ENCODE measurements at places on chromosomes 13 and 19.

DNA sequence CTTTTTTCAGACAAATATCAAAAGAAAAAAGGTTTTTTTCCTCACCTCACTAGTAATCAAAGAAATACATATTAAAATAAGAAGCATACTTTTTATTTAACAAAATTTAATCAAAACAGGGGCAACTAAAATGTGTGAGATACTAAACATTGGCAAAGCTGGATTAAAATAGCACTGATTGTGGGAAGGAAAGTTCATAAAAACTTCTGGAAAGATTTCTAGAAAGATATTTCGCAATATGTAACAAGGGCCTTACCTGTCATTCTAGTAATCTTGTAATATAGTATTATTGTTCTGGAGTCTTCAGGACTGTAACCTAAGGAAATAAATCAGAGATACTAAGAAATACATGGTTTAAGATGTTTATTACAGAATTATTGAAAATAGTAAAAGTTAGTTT is 482.5 kb downstream of the SUCLA2 start:
- no peak for DNase-seq

DNA sequence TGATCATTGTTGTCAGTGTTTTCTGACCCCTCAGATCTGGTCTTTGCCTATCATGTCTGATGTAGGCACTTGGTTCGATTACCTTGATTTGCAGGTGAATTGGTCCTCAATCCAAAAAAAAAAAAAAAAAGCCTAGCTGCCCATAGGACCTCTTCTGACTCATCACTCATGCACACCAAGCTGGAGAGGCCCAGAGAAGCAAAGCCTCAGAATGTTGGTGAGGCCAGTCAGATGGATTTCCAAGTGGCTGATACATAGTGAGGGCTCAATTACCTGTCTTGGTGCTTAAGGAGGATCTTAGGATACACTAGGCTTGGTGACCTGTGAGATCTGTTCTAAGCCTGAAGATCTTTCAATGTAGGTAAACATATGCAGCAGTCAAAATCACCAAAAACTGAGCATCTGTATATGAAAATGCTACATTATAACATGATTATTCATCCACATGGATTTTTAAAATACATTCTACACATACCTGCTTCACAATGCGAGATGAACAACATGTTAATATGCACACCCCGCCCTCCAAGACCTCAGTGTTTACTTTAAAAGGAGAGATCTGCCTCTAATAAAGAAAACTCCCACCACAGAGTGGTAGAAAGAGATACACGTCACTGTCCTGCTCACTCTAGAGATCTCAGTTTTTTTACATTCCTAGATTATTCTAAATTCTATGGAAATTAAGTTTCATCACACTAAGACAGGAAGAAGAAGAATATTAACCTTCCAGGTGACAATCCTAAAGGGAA is 79.9 kb upstream of the RAP2A start:
- DNase-seq = no peak

- DNase-seq = no peak
Measured at GRCh38 chr19:31718898-31719297, 369.7 kb upstream of the TSHZ3 start.

GRCh38 chr19:57689750-57690149 is 8.0 kb downstream of the ZNF551 start:
- no peak for DNase-seq

DNA sequence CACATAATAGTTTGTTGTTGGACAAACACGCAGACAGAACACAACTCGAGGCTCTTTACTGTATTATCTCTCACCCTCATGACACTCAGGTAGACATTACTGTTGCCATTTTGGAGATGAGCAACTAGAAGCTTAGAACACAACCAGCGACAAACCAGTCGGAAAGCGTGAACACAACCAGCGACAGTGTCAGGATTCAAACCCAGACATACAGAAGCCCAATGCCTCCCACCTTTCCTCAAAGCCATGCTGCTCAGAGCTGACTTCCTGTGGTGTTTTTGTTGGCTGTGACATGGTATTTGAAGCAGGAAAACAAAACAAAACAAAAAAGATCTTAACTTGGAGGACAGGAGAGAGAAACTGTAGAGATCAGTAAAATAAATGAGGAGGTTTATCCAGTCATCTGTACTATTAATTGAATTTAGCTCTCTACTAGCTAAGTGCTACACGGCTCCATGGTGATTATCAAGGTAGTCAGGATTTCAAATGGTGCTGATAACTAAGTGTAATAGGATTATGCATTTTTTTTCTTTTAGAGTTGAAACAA is 92.1 kb downstream of the STARD13 start:
- DNase-seq = no peak

- no peak for DNase-seq
Measured at GRCh38 chr19:10395003-10395402, 8.3 kb downstream of the CDC37 start.

- no peak for DNase-seq
Measured at GRCh38 chr19:40735013-40735771, 15.1 kb downstream of the ACTMAP start.

GRCh38 chr19:33905473-33905936 is 108.8 kb downstream of the KCTD15 start:
- no peak for DNase-seq

- DNase-seq = no peak
Measured at GRCh38 chr19:38649305-38650171, 2.1 kb downstream of the ACTN4 start.

DNA sequence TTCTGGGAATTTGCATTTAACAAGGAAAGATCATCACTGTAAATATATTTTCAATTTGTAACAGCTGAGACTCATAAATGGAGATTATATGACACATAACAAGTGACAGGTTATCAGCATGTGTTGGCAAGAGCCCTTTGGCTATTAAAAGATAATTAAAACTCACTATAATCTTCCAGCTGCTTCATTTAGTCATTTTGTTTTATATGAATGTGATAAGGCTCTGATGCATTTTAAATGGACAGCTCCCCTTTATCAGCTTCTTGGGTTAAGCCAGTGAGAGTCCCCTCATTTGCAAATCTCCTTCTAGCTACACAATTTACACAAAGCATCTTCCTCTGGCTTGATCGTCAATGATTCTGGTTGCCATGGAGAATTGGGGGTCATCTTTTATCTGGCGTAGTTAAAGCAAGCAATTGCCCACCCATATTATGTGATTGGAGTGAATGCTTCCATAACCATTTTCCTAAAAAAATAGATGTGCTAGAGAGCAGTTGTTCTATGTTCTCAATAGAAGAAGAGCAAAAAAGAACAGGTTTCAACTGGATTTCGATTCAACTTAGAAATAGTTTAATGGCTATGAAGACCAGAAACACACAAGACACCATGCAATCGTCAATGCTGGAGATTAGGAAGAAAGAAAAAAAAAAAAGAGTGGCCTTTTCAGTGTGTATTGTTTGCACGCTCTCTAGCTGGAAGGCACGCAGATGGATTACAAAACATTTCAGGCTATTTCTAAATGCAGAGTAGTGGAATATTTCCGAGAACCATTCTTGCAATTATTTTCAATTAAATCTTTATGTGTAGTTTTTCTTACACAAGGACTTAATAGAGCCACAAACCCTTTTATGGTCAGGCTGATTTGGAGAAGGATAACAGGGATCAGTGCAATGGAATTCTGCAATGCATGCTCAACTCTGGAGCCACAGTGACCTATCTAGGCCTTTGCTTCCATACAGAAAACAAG is 27.4 kb downstream of the STARD13 start:
- no peak for DNase-seq

DNA sequence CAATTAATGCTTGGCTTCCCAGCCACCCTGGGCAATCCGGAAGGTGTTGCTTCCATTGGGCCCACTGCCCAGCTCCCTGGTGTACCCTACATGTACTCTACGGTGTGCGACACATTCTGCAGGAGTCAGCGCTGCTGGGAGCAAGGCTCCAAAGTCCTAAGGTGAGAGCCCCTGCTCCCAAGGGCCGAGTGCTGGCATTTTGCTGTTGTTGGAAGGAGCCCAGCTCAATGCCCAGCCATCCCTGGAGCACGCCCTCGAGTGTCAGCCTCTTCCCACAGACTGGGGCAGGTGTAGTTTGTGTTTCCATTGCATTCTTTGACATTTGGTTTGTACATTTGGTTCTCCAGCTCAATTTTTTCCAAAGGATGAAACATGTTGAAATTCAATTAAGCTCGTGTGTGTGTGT is 64.6 kb downstream of the GGACT start:
- DNase-seq = no peak

DNA sequence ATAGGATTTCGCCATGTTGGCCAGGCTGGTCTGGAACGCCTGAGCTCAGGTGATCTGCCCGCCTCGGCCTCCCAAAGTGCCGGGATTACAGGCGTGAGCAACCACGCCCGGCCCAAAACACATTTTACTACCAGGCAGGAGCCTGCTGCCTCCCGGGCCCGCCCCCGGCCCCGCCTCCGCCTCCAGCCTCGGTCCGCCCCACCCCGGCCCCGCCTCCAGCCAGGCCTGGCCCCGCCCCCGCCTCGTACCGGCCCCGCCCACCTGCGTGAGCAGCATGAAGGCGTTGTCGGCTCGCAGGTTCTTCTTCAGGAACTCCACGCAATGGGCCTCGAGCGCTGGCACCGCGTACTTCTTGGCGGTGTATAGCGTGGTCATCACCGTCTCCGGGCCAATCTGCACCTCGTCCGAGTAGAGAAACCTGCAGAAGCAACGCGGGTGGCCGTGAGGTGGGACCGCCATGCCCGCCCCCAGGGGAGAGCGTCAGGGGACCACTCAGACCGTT is 22.7 kb downstream of the BTBD2 start:
- DNase-seq = no peak

Measured in D721Med (cell line).